Activated T-helper 1 cell treated with anti-CD3 and anti-CD28 coated beads, Interleukin-2, amount 50 U/mL, for 16 hours (primary cell): ENCODE measurements at places on chromosomes 3 and 15.

DNA sequence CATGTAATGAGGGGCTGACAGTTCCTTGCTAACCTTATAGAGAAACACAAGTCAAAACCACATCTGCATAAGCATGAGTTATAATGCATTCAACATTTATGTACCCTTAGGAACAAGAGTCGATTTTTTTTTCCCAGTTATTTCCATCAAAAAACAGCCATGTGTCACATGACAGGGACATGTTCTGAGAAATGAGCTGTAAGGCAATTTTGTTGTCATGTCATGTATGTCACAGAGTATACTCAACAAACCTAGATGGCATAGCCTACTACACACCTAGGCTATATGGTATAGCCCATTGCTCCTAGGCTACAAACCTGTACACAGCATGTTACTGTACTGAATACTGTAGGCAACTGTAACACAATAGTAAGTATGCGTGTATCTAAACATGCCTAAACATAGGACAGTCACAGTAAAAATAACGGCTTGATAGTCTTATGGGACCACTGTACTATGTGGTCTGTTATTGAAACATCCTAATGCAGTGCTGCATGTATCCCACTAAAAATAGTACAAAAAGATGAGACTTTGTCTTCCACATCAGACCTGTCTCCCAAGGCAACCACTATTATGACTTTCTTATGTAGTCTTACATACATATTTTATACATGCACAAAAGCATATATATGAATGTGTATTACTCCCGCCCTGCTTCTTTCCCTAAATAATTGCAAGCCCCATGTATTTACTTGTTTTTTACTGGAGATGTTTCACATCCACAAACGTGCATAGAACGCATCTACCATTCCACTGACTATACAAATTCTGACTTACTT, 34.9 kb downstream of the LINS1 start:
- DNase-seq: no peak

DNA sequence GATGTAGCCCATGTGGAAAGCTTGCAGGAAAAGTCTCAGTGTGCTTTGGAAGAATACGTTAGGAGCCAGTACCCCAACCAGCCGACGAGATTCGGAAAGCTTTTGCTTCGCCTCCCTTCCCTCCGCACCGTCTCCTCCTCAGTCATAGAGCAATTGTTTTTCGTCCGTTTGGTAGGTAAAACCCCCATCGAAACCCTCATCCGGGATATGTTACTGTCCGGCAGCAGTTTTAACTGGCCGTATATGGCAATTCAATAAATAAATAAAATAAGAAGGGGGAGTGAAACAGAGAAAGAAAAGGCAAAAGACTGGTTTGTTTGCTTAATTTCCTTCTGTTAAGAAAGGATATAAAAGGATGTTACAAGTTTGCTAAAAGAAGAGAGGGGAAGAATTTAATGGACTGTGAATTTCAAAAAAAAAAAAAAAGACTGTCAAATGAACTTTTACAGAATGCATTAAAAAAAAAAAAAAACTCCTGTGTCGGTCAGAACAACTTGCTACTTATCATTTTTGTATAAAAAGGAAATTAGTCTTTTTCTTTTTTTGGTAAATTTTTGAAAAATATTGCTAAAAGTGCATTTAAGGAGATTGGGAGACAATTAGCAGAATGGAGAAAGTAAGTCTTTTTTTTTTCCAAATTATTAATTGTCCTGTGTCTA, 7.0 kb downstream of the NR2F2 start:
- DNase-seq: no peak

GRCh38 chr3:46895204-46895660, 17.7 kb downstream of the PTH1R start:
- DNase-seq: peak; percentile 64

GRCh38 chr3:60017631-60018030, 967.8 kb upstream of the CFAP20DC start:
- DNase-seq: no peak

- DNase-seq: no peak
Observed at GRCh38 chr3:156964577-156964976, 138.4 kb downstream of the LEKR1 start.

- DNase-seq: no peak
Observed at GRCh38 chr3:115418583-115418982, 204.7 kb upstream of the GAP43 start.

GRCh38 chr3:140529096-140529495, 148.8 kb upstream of the TRIM42 start:
- DNase-seq: no peak

DNA sequence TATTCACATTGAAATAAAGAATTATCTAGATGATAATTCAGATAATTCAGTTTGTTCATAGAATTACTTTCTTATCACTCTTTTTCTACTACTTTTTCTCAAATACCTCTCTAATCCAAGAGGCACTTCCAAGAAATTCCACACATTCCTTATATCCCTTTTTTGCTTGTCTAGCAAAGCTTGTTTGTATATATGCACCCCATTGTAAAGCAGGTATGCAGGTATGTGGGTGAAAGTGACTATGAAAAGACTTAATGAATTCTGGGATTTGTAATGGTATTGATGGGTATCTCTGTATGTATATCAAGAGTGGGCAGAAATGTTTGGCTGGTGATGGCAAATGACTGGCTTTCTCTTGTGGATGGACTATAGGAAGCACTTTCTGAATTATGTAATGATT, 94.1 kb upstream of the FGF7 start:
- no peak for DNase-seq

DNA sequence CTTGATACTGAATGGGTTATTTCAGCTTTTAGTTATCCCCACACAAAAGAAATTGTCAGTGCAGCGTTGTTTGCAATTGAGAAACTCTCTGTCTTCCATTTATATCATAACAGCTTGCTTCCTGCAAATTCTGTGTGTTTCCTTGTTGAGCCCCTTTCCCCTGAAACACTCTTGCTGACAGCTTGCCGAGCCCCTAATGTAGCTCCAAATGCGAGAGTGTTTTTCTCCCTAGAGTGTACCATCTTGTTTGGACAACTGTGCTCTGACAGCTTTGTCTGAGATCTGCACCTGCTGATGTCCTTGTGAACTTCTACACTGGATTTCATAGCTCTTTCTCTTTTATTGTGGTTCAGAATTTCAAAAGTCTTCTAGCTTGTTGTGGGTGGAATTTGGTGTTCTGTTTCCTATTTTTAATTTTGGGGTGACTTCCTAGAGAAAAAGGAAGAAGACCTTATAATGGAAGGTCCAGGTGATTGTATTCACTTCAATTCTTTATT, 343.5 kb downstream of the PDCD6IP start:
- no peak for DNase-seq

DNA sequence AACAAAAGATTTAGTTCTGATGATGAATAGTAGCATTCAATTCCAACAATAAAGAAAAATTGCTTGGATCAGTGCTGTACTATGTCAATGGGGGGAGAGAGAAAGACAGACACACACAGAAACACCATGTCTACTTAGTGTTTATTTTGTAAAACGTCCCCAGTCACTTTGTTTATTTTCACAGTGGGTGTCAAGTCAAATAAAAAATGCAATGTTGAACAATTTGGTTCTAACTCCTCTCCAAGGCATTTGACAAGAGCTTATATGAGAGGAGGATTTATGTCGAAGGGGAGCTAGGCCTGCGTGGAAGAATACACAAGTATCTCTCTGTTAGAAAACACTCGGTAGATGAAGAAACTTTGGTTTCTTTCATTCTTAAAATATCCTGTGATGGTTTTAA, 201.7 kb upstream of the SLC2A2 start:
- no peak for DNase-seq

DNA sequence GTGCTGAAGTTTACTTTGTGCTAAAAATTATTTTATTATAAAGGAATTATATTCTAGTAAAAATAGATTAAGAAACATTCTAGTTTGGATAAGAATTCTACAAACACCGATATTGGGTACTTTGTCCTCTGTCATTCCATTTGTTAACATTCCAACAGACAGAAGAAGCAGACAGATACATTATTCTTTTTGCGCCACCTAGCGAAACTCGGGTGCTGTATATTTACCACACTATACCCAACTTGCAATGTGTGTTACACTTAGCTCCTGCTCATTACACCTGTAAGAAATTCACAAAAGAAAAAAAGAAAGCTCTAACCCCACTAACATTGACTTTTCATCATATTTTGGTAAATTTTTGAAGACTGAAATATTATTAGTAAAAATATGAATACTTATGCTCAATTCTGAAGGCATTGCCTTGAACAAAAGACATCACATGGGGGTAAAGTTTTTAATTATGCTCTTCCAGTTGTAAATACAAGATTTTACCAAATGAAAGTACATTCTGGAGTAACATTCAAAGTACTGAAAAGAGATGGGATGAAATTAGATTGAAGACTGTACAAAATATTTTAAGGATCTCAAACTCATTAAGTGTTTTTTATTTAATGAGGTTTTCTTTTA, 136.5 kb upstream of the MLF1 start:
- no peak for DNase-seq

DNA sequence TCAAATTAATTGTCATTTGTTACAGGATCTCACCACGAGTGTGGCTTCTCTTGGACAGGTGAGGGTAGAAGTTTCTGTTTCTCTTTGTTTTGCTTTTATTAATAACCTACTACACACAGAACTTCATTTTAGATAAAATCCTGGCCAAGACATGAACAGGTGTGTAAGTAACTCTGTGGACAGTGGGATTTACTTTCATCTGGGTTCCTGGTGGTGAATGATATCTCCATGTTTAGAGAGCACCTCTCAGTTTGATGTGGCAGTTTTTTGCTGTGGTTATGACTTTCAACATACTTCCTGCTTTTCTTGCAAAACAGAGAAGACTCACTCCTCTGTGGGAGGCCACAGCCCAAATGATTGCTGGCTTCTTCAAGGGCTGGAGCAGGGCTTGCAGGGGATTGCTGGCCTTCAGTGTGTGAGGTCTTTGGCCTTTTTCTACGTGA, 71.1 kb upstream of the XCR1 start:
- no peak for DNase-seq

GRCh38 chr15:34709866-34710265, 44.9 kb downstream of the GJD2 start:
- no peak for DNase-seq

DNA sequence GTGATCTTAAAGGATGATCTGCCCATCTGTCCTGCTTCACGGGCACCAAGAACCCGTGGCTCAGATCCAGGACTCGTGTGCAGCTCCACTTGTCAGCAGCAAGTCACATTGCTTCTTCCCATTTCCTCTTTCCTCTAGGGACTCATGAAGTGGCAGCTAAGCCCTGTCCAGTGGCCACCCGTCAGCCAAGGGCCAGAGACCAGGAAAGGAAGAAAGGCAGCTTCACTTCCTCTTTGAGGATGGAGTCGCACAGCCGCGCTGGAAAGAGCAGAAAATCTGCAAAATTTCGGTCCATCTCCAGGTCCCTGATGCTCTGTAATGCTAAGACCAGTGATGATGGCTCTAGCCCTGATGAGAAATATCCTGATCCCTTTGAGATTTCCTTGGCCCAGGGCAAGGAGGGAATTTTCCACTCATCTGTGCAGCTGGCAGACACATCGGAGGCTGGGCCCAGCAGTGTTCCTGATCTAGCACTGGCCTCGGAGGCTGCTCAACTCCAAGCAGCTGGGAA, 28.5 kb downstream of the IL16 start:
- no peak for DNase-seq

DNA sequence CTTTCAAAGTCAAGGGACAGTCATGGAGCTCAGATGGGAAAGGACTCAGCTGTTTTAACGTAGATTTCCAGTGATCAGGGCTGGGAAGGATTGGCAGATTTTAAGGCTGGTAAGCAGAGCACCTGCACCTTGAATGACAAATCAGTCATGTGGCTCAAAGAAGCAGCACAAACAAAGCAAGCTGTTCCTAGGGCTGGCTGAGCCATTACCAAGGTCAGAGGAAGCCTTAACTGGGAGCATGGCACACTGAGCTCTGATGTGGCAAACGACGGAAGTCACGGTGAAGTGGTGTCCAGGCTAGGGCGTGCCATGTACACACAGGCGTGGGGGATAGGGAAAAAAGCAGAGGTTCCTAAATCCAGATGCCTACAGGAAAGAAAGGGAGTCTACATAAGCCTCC, 84.6 kb upstream of the PFN2 start:
- no peak for DNase-seq

GRCh38 chr3:70980646-70981170, 602.8 kb downstream of the FOXP1 start:
- no peak for DNase-seq
